Activated T-cell treated with anti-CD3 and anti-CD28 coated beads, Interleukin-2, amount 50 U/mL, for 72 hours (primary cell): ENCODE measurements at places on chromosomes 3 and 15. TPM values are rescaled to one million over a fixed set of nuclear protein-coding genes. Genes with fewer than 3 reads are reported as not detected.

Gene CYP8B1
- not detected for total RNA-seq

Gene FEZF2
- not detected for total RNA-seq

Gene TM4SF4
- total RNA-seq, result not detected

Gene TMCO5A
- total RNA-seq, result not detected

Gene ANKUB1
- total RNA-seq, result not detected

Gene CNTN3
- not detected for total RNA-seq

Gene SRP14
- 102 TPM for total RNA-seq

Gene C3orf22
- total RNA-seq, result not detected

Gene PPP1R14D
- not detected for total RNA-seq

Gene CALML4
- total RNA-seq, result 7.0 TPM
